ENCODE measurements at places on chromosomes 5 and 9.

DNA sequence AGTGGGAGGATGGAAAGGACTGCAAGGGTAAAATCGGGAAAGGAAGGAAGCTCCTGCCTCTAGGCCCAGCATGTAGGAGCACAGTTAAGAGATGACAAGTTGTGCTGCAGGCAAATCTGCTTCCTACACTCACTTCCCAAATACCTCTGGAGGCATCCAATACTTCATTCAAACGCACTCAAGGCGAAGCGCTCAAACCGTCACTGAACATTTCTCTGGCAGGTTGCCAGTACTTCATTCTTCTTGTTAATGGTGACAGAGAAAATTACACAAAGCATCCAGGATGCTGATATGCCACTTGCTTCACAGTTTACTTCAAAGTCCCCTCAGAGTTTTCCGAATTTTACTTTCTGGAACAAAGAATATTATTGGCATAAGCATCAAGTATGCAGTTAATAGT is 59.8 kb downstream of the NREP start:
- DNase-seq = no peak

DNA sequence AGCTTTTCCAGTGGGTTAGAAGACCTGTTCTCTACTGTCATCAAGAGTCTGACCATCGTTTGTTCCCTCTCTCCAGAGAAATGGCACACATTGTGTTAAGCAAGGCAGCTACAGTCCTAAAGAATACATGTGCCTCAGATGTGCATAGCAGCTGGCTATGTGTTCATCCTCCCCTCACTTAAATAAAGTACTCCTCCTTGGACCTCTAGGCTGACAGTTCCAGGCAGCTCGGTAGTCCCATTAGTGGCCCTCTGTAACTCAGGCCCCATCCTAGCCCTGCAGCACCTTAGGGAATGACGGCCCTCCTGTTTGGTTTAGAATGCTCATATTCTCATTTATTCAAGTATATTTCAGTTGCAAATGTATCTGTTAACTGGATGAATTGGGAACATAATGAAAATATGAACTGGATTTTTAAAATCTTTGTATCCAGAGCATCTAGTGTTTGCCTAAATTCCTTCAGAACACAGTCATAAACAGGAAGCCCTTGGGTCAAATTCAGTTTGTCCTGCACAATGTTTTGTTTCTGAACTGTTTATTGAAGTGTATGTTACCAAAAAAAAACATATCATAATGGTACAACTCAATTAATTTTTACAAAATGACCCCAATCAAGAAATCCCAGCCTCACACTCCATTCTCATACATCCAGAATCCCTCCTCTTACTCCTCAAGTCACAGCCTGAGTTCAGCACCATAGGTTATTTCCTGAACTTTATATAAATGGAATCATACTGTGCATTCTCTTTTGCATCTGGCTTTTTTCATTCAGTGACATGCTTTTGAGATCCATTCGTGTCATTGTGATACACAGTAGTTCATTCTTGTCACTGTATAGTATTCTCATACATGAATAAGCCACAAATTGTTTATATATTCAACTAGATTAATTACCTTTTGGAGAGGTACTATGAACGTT is 1.6 kb upstream of the ASPN start:
- no peak for DNase-seq

DNA sequence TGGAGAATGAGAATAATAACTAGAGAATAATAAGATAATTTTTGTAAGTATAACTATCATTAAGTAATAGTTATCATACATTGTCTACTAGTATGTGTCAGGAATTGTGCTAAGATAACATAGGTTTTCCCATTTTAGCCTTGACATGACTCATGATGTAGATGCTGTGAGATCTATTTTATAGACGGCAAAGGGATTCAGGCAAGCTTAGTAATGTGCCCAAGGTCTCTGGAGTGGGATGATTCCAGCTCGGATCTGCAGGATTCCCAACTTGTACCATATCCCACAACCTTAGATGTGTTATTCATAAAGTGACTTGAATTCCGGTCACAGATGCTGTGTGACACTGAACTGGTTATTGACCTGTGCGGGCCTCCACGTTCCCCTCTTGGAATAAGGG is 51.5 kb downstream of the IL31RA start:
- no peak for DNase-seq

DNA sequence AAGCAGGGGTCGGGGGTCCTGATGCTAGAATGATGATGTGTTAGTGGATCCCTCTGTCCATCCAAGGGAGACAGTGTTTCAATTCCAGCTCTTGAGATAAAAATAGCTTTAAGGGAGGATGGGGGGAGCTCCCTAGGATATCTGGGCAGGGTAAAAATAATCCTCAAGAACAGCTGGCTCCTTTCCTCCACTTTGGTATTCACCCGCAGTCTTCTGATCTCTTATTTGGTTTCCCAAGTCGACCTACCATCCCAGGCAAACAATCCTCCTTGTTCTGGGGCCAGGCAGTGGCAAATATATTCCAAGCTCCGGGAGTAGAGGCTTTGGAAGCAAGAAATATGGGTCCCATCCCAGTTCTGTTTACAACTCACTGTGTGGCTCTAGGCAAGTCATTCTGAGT is 14.5 kb upstream of the COL27A1 start:
- DNase-seq = no peak

GRCh38 chr9:78004478-78005229 is 27.0 kb downstream of the GNAQ start:
- DNase-seq = no peak

- no peak for DNase-seq
These were observed 47.7 kb downstream of the SH3RF2 start for GRCh38 chr5:145984072-145984471.

DNA sequence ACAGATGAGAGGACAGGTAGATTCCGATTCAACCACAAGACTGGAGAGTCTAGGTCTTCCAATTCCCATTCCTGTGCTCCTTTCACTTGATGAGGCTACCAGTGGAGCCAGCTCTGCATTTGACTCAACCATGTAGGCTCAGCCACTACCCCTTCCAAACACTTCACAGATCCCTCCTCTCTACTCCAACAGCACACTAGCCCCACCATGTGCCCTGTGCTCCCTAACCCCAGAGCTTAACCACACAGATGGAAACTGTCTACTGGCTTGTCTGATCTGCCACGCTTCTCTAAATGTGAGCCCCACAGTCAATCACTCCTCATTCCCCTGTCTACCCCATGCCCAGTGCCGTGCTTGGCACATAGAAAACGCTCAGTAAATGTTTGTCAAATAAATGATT is 508.2 kb downstream of the CDK5RAP2 start:
- DNase-seq = no peak

GRCh38 chr9:99035313-99035712 is 69.6 kb upstream of the TGFBR1 start:
- DNase-seq = no peak

GRCh38 chr9:19378164-19378563 is 1.9 kb downstream of the RPS6 start:
- DNase-seq = no peak

GRCh38 chr5:16489322-16489791 is 23.8 kb upstream of the ZNF622 start:
- DNase-seq = no peak

- no peak for DNase-seq
These were observed 48.2 kb downstream of the TNFAIP8 start for GRCh38 chr5:119404033-119404432.

DNA sequence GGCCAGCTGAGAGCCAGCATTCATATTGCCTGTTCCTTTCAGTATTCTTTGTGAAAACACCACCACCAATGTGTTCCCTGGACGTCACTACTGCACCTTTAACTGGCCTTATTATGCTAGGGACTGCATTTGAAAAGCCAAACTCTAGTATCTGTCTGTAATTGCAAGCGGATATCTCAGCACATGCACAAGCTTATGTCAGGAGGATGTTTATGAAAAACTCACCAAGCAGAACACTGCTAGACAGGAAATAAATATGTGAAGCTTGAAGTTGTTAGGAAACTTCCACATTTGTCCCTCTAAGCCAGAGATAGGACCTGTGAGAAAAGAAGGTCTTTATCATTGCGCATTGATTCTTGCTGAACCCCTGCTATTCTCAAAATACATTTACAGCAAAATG is 135.4 kb upstream of the CCDC152 start:
- no peak for DNase-seq

GRCh38 chr9:19918630-19919029 is 129.8 kb upstream of the SLC24A2 start:
- no peak for DNase-seq

DNA sequence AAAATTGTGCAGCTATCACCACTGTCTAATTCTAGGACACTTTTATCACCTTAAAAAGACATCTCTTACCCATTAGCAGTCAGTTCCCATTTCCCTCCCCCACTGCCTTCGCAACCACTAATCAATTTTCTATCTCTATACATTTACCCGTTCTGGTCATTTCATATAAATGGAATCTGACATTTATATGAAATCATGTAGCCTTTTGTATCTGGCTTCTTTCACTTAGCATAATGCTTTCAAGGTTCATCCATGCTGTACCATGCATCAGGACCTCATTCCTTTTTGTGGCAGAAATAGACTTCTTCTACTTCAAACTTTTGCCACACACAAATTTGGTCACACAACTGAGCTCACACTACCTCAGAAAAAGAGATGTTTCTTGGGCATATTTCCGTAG is 32.2 kb downstream of the FRMPD1 start:
- DNase-seq = no peak

GRCh38 chr9:114938687-114939575 is 8.5 kb upstream of the TNFSF8 start:
- no peak for DNase-seq

- DNase-seq = no peak
These were observed 34.8 kb downstream of the SNX24 start for GRCh38 chr5:122880170-122880689.

GRCh38 chr5:40240111-40240510 is 439.6 kb upstream of the PTGER4 start:
- peak; percentile 29 for DNase-seq

- DNase-seq = no peak
These were observed 32.2 kb upstream of the BRD3 start for GRCh38 chr9:134100040-134100439.

- no peak for DNase-seq
These were observed 645.2 kb upstream of the RGMB start for GRCh38 chr5:98128271-98128670.

DNA sequence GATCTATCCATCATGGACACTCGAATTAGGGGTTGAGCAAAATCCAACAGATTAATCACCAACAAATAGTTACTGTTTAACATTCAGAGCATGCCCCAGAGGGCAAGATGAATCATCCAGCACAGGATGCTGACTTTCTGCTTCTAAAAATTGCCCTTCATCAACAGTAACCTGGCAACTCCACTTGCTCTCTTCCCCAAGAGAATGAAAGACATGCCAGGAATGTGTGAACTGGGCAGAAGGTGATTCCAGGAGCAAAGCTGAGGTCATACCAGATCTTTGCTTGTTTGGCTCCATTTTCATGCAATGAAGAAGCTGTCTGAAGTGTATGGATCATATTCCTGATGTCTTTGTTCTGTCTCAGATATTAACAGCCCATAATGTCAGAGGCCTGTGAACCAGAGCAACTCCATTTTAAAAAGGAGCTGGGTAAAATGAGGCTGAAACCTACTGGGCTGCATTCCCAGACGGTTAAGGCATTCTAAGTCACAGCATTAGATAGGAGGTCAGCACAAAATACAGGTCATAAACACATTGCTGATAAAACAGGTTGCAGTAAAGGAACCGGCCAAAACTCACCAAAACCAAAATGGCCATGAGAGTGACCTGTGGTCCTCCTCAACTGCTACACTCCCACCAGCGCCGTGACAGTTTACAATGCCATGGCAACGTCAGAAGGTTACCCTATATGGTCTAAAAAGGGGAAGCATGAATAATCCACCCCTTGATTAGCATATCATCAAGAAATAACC is 2.5 kb upstream of the ZNF367 start:
- peak; percentile 15 for DNase-seq

DNA sequence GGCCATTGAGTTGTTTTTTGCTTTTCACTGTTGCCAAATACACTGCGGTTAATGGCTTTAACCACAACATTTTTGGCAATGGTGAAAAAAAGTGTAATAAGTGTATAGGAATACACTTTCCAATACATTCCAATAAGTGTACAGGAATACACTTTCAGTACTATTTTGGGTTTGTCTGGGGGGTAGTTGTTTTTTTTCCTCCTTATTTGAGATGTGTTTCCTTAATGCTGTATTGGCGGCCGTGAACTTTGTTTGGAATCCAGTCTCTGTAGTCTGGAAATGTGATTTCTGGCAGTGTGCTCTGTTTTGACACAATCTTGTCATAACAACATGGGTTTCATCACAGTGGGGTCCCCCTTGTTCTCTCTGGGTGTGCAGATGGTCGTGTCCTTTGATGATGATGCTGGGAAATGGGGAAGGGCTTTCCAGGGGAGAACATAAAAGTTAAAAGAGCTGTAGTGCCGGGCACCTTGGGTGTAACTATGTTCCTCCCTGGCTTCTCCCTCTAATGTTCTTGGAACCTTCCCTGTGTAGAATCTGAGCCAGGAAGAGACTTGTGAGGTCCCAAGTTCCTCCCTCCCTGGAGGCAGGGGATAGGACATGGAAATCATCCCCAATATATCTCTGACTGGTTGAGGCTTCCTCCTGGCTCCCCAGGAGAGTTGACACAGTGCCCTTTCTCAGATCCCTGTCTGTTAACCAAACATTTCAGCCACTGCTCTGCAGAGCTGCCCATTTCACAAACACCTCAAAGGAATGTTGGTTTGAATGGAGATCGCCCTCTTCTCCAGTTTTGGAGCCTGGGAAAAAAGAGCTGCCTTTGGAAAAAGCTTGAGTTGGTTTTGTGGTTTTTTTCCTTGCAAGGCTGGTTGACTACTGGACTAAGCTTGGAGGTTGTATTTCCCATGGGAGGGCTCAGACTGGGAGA is 44.8 kb downstream of the RCL1 start:
- DNase-seq = no peak

DNA sequence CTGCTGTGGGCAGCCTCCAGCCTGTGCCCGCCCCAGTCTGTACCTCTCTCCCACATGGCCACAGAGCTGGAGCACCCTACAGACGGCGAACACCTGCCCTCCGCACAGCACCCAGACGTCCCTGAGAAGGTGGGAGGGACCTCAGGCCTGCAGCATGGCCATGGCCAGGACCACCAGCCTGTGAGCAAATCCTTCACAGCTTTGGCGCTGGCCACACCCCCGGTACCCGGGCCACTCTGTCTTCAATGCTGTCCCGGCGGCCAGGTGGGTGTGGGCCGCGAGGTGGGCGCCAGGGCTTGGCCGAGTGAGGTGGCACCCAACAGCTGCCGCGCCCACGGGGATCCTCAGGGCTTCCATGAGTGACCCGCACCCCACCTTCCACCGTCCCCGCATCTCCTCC is 18.7 kb downstream of the NOTCH1 start:
- no peak for DNase-seq

- no peak for DNase-seq
These were observed 54.6 kb downstream of the FBXL7 start for GRCh38 chr5:15554542-15554941.

DNA sequence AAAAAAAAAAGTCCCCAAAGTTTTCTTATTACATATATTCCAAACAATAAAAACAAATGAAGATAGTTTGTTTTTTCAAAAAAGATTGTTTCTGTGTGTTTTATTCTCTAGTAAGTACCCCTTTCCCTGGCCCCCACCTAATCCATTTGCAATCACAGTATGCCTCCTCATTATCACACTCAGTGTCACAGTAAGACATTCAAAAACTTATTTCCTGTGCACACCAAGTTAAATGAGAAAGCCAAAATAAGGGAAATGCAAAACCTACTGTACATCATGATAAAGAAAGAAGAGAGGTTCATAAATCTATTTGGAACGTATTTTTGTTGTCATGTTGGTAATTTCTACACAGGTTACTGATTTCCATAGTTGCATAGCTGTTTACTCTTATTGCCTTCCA is 62.3 kb downstream of the ST8SIA4 start:
- no peak for DNase-seq
